ENCODE measurements at places on chromosomes 2 and 18. TPM values are rescaled to one million over a fixed set of nuclear protein-coding genes. Genes with fewer than 3 reads are reported as not detected.

MAP2 gene
- total RNA-seq: 0.43 TPM

CROCC2 gene
- not detected for total RNA-seq

DNA sequence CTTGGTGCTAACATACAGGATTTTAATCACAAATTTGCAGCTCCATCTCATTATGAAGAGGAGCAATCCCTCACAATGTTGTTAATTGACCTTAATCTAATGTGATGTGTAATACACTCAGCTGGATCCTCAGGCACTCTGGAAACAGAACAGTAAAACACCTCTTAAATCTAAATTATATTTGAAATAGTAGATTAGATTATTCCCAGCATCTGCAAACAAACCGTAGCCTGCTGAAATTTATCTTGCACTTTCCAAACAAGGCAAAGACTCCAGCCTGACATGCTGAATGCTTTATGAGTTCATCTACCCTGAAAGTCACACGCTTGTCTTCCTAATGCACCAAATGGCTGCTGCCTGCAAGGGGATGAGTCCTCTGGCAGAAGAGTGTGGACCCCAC, 402.3 kb upstream of the GYPC start:
- DNase-seq: no peak

DOK6 gene
- total RNA-seq: 11.2 TPM

ST8SIA5 gene
- total RNA-seq: not detected

CNDP1 gene
- not detected for total RNA-seq

DNA sequence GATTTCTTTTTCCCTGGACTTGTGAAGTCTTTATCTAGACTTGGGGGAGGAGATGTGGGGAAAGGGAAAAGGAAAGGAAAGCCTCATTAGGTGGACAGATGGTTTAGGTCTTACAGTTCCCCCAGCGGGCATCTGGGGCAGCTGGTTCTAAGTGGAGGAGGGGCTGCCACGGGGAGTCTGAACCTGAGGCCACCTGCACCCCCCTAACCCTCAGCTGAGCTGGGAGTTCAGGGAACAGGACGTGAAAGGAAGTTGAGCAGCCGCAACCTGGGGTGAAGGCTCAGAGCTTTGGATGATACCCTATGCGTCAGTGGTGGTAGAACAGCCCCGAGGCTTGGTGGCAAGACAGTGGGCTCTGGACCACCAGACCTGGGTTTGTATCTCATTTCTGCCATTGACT, 26.8 kb downstream of the ITM2C start:
- no peak for DNase-seq

DNA sequence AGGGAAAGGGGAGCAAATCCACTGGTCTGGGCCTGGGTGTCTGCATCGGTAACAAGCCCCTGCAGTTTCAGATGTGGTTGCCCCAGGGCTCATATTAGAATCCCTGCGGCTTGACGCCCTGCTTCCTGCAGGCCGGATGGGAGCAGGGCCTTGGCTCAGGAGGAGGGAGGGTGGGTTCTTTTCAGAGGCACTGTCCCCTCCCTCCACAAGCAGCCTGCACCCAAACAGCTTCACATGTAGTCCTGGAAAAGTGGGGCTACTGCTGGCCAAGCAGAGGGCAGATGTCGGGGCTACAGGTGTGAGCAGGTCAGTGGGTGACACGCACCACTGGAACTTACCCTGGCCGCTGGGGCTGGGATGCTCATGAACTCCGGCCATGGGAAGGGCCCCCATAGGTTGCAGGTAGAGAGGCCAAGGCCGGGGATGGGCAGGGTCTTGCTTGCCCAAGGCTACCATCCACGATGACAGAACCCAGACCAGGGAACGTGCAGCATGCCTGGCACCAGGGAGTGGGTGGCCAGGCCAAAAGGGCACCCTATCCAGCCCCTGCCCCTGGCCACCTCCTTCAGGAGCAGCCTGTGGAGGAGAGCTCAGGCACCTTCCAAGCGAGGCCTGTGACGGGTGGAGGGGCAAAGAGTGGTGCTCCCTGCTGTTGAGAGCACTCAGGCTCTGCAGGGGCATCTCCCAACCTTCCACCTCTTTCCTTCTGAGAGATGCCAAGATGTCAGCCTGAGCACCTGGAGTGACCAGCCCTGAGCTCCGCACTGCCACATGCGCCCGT, 16.8 kb downstream of the ARID5A start:
- no peak for DNase-seq

DNA sequence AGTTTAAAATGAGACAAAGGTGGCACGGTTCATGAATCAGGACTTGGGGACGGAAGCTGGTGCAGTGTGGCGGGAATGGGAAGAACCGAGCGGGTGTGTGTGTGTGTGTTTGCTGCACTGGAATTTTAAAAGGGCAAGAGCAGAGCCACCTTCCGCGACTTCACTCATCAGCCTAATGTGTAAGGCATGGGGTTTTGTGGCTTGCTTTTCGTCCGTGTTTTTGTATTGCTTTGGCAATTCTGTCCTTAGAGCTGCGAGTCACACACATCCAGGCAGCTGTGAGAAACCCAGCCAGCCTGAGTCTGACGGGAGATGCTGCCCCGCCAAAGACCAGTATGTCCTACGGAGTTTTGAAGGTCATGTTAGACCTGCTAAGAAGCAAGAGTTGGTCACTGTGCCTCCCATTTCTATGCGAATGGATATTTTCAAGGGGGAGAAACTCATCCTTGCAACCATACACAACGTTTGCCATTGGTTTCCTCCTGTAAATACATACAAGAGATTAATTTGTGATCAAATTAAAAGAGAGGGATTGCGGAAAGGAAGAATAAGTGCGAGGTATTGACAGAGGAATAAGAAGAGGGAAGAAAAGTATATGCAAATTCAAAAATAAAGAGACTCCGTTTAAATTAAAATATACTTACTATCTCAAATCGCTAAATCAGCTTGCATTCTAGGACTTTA, 665 bp upstream of the CACNB4 start:
- DNase-seq: no peak

DNAJC5G gene
- total RNA-seq: not detected

GRCh38 chr2:242038166-242038927, 168.8 kb downstream of the RTP5 start:
- no peak for DNase-seq

SLC9A4 gene
- total RNA-seq: not detected

Data from MG63 (cell line).